ENCODE measurements at places on chromosomes 3 and 15. TPM values are rescaled to one million over a fixed set of nuclear protein-coding genes. Genes with fewer than 3 reads are reported as not detected.

Gene ELL3
- 2.4 TPM for total RNA-seq

DNA sequence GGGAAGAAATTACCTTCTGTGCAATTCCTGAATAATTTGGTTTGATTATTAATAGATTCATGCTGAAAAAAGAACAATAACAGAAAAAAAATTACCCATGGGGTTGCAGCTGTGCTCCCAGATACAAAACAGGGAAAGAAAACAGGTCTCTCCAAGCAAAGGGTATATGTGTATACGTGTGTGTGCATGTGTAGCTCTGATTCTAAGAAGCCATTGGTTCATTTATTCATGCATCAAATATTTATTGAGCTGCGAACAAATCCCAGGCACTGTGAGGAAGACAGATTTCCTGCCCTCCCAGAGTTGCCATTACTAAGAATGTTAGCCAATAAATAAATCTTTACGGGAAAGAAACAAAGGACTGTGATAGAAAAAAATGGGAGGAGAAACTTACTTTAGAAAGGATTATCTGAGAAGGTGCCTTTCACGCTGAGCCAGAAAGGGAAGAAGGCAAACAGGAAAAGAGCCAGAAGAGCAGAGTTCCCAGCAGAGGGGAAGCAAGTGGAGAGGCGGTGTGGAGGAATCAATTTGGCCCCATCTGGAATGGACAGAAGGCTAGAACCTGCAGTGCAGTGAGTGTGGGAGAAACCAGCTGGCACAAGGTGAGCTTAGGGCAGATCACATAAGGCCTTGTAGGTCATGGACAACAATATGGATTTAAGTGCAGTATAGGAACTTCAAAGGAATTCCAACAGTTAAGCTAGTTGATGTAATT lies 20.7 kb downstream of the CHL1 start:
- DNase-seq: no peak

DNA sequence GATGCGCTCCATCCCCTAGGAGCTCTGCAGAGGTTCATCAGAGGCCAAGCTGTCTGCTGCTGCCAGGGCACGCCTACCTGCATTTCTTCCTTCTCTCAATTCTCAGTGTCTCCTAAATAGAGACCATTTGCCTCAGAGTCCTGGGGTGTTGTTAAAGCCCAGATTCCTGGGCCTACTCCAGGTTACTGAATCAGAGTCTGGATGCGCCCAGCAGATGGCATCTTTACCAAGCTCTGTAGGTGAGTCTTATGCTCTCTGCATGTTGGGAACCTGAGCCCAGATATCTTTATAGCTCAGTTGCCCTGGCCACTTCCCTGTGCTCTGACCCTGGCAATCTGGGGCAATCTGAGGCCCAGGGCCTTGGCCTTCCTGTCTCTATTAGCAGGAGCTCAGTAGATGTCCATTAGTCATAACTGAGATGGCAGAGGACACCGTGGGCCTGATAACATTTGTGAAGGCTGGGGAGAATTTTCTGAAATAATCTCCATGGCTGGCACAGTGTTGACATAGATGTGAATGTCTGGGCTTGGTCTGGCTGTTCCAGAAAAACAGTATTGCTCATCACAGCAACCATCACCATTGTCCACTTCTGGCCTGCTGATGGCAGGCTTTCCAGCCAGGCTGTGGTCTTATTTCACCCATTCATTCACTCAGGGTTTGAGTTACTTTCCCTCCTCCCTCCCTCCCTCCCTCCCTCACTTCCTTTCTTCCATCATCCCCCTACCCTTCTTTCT lies 13.3 kb upstream of the RBP1 start:
- DNase-seq: no peak

DNA sequence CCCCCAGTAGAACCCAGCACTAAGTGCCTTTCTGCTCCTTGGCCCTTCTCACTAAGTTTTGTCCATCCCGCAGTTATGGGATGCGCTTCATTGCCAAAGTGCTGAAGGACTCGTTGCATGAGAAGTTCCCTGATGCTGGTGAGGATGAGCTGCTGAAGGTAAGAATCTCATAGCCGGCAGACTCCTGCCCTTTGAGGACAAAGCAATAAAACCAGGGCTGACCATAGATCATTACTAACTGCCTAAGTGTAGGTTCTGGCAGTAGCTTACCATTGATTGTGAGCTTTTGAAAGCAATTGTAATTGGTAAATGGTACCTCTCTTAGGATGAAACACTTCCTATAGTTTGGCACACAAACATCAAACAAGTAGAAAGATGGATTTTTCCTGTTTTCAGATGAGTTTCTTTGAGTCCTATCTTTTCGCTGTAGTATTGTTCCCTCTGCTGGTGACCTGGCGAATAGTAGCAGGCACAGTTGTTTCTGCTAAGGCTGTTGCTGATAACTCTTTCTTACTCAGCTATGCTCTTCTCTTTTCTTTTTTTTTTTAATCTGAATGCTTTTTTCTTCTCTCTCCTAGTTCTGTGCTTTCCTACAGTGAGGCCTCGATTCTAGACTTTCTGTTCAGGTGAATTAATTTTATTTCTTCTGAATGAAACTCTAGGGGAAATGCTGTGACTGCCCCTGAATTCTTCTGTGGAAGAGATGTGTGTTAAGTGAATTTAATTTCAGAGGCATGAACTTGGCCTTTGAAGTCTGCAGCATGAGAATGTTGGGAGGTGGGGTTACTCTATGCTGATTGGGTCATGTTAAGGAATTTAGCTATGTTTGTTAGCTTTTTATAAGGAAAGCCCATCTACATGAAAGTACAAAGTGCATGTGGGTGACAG lies 47.4 kb upstream of the CRTC3 start:
- peak; percentile 62 for DNase-seq

DNA sequence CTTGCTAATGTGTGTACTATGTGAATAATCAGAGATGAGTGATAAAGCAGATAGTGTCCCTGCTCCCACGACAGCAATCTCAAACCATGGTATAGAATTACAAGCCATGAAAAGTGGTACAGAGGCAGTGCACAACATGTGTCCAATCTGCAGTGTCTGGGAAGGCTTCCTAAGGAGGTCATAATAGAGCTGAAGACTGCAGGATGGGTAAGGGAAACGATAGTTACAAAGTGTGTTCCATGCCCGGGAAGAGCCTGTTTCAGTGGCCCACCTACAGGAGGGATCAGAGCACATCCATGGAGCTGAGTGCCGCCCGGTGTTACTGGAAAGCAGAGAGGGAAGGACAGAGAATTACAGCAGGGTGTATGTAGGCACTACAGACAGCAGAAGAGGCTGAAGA lies 48.9 kb downstream of the PAK2 start:
- no peak for DNase-seq
